ENCODE measurements at places on chromosomes 3 and 15. TPM values are rescaled to one million over a fixed set of nuclear protein-coding genes. Genes with fewer than 3 reads are reported as not detected.

DNA sequence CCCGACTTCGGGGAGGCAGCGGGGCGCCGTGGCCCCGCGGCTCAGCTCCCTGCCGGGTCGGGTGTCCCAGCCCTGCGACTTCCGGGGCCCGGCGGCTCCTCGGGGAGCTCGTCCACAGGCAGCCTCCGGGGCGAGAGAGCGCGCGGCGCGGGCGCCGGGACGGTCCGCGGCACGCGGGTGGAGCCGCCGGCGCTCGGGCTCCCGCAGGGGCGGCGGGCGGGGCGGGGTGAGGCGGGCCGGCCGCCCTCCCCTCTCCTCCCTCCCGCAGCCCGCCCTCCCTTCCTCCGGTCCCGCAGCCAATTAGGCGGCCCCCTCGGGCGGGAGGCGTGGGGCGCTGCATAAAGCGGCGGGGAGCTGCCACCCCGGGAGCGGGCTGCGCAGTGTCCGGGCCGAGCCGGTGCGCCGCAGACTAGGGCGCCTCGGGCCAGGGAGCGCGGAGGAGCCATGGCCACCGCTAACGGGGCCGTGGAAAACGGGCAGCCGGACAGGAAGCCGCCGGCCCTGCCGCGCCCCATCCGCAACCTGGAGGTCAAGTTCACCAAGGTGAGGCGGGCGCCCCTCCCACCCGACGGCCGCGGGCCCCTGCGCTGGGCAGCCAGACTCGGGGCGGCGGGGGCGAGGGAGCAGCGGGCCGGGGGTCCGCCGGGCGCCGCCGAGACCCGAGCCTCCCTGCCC lies at the start of gene ALDH1A3:
Gene ALDH1A3 (plus strand): TSS at position 368 of the 675 bp plus-strand sequence. CDS start 77 bp downstream, at position 445.
- peak; percentile 93 for DNase-seq

DNA sequence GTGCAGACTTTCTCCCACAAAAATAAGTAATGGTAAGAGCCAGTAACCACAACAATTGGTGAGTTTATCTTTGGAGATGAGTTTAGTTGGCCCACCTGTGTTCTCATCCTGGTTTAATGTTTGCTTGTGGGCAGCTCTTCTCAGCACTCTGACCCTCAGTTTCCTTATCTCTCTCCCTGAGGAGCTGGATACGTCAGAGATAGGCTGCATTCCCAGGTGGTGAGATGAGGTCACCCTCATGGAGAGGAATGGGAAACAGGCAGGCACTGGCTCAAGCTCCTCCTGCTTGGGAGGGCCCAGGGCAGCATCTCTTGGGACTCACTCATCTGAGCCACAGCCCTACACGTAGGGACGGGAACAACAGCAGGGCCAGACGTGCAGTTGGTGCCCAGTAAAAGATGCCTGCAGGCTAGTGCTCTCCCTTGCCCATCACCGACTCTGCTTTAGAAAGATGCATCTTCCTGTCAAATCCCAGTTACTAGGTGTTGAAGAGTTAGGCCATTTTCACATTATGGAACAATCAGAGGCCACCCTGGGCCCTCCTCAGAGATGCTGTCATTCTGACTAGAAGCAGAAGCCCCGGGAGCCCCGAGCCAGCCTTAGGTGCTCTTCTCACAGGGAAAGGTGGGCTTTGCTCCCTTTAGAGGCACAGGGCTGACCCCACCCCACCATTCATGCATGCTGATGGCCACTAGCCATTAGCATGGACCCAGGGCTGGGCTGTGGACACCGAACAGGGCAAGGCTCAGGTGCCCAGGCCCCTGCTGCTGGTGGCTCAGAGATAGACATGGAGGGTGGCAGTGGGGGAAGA lies 59.7 kb downstream of the GRIP2 start:
- DNase-seq = no peak

DNA sequence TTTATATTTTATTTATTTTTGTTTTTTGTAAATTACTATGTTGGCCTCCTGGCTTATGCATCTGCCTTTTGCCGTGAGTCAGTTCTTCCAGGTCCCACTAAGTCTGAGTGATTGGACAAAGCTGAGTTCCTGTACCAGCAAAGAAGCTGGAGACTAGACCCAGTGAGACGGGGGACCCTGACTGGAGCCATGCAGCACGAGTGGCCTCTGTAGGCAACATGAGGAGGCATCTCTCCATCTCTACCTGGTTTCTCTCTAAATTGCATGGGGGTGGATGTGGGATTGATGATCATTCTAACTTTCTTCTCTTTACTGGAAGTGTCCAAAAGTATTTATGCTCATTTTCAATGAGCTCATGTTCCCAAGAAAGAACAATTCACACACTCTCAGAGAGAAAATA lies 155.3 kb upstream of the MRPL3 start:
- DNase-seq = no peak

- no peak for DNase-seq
Observed at GRCh38 chr3:125240496-125240895, 27.9 kb upstream of the SLC12A8 start.

- peak; percentile 31 for DNase-seq
Observed at GRCh38 chr3:25783661-25784512, 644 bp upstream of the NGLY1 start.

The RPS17 gene
- total RNA-seq = 2,156 TPM

- DNase-seq = no peak
Observed at GRCh38 chr3:122799322-122799721, 4.5 kb downstream of the SLC49A4 start.

GRCh38 chr3:170222647-170223541 lies 670 bp downstream of the PRKCI start:
- peak; percentile 48 for DNase-seq

The DNAH12 gene
- not detected for total RNA-seq

The SELENOS gene
- total RNA-seq = 47.0 TPM

The MCF2L2 gene
- 3.9 TPM for total RNA-seq

GRCh38 chr3:23805210-23805632 lies 534 bp upstream of the UBE2E1 start:
- no peak for DNase-seq

GRCh38 chr15:69973880-69974279 lies 123.8 kb downstream of the TLE3 start:
- no peak for DNase-seq

The GOLGA6D gene
- total RNA-seq = not detected
